NCI-H226 (cell line): ENCODE measurements at places on chromosomes 6 and 20.

DNA sequence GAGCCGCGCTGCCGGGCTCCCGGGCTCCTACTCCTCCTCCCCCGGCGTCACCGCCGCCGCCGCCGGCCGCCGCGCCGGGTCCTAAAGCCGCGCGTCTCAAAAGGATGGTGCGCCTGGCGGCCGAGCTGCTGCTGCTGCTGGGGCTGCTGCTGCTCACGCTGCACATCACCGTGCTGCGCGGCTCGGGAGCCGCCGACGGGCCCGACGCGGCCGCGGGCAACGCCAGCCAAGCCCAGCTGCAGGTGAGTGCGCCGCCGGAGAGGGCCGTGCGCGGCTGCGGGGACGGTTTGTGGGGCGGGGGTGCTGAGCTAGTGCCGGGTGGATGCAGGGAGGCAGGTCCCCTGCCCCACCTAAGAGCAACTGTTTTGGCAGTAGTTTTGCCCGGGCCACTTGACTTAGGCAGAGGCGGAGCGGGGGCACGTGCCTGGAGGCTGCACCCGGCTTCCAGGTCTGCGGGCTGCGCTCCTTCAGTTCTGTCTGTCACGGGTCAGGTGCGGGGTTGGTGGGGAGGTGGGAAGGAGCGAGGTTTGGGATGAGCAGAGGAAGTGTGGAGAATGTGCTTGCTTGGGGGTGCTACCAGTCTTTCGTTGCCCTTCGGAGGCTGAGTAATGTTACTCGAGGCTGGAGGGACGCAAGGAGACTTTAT, 722 bp downstream of the ISM1 start:
- peak; percentile 23 for DNase-seq

GRCh38 chr20:25750220-25750764, 53.6 kb upstream of the ZNF337 start:
- DNase-seq, result no peak

- DNase-seq, result no peak
These were observed 120.8 kb downstream of the AGPAT4 start for GRCh38 chr6:161152907-161153662.

GRCh38 chr6:127924440-127924839, 23.6 kb upstream of the THEMIS start:
- no peak for DNase-seq

GRCh38 chr6:152094992-152095592, 287.6 kb downstream of the ESR1 start:
- peak; percentile 95 for DNase-seq
